ENCODE measurements at places on chromosomes 2 and 18.

DNA sequence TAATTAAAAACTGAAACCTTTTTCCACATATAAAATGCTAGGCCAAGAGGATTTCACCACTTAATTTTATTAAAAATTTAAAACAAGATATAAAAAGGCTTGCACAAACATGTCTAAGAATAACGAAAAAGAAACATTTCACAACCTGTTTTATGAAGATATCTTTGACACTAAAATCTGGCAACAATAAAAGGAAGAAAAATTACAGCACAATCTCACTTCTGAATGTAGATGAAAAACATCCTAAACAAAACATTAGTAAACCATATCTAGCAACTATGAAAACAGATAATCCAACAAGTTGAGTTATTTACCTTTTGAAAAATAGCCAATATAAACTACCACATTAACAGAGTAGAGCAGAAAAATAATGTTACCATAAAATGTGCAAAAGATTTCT lies 185.4 kb upstream of the MMADHC start:
- DNase-seq: no peak

- no peak for DNase-seq
Observed at GRCh38 chr2:232524771-232525170, 1.2 kb upstream of the CHRND start.

- DNase-seq: no peak
Observed at GRCh38 chr18:9435041-9435440, 40.3 kb upstream of the RALBP1 start.

- no peak for DNase-seq
Observed at GRCh38 chr2:85606116-85606455, 3.6 kb upstream of the TMEM150A start.

DNA sequence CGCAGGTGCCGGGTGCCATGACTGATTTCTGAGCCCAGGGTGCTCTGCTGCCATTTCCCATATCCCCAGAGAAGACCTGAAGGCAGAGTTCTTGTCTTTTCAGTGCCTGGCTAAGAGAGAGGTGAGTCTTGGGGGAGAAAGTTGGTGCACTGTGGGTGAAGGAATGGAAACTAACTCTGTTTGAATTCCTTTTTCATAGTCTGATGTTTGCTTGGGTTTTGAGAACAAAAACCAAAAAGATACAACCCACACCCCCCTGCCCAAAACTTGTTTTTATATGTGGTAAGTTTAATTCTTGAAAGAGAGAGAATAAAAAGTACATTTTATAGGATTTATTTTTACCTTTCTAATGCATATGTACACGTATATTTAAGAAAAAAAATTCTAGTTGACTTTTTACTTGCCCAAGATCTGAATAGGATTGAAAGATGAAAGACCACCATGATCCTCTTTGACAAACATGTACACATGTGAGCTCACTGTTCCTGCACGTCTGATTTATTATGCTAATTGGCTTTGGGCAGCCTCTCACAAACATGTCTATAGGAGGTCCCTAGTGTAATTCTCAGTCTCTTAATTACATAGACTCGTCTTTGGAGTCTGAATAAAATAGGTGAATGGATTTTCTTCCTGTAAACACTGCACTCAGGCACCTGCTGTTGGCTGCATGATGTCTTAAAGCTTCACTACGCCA lies 46.3 kb downstream of the ARL4C start:
- DNase-seq: no peak

All from activated CD4-positive, CD25-positive, alpha-beta regulatory T cell treated with anti-CD3 and anti-CD28 coated beads, Interleukin-2, amount 50 U/mL, for 16 hours (primary cell).